Heart right ventricle (tissue), 16 donors: ENCODE measurements at places on chromosomes 6 and 20. TPM values are rescaled to one million over a fixed set of nuclear protein-coding genes. Genes with fewer than 3 reads are reported as not detected.

SLC18B1 gene
- 8.3 TPM for polyA plus RNA-seq

FOXF2 gene
- polyA plus RNA-seq, result 0.16 TPM

ADGRF1 gene
- not detected for polyA plus RNA-seq

RIPOR2 gene
- 1.2 TPM for polyA plus RNA-seq

ME1 gene
- 4.1 TPM for polyA plus RNA-seq
